Stimulated activated CD4-positive, alpha-beta T cell treated with anti-CD3 and anti-CD28 coated beads, Interleukin-1b, Interleukin-23, amount 100 ng/mL, for 48 hours (primary cell): ENCODE measurements at places on chromosomes 4 and X.

GRCh38 chrX:121000589-121000988 lies 15.0 kb upstream of the CT47A1 start:
- no peak for DNase-seq

- no peak for DNase-seq
These were observed 28.7 kb downstream of the RAB28 start for GRCh38 chr4:13455411-13455810.

- no peak for DNase-seq
These were observed 46.9 kb downstream of the ANTXR2 start for GRCh38 chr4:80026100-80026499.

DNA sequence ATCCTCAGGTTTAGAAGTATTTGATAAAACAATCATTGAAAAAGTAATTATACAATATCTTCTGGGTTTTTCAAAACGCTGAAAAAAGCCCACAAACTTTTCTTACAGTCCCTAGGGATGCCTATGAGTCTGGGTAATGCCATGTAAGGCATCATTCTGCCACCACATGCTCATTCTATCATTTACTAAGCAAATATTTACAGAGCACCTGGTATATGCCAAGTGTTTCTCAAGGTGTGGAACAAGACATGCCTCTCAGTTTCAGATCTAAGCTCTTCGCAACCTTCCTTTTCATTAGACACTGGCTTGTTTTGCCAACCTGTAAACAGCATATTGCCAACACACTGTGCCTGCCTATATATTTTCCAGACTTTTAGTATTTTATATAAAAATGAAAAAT lies 17.7 kb downstream of the MID1 start:
- DNase-seq = no peak

DNA sequence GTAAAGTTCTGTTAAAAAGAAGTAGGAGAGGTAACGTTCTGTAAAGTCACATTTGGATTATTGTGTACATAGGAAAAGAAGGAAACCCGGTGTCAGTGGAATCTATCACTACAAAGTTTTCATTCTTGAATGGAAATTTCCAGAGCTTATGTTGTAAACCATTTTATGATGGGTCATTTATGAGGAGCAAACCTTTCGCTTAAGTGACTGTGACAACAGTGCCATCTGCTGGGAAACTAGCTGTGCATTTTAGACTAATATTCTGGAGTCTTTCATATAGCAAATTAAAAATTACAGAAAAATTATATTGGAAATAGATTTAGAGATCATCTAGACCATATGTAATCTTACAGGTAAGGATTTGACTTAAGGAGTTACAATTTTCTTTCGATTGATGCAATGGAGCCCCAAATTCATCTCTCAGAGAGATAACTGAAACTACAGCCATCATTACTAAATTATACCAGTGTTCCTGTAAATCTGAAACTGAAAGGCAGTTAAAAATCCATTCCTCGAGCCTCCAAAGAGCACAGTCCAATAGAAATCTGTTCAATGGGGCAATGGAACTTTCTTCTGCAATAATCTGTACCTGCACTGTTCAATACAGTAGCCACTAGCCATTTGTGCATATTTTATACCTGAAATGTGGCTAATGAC lies 26.9 kb downstream of the ASB9 start:
- peak; percentile 18 for DNase-seq

DNA sequence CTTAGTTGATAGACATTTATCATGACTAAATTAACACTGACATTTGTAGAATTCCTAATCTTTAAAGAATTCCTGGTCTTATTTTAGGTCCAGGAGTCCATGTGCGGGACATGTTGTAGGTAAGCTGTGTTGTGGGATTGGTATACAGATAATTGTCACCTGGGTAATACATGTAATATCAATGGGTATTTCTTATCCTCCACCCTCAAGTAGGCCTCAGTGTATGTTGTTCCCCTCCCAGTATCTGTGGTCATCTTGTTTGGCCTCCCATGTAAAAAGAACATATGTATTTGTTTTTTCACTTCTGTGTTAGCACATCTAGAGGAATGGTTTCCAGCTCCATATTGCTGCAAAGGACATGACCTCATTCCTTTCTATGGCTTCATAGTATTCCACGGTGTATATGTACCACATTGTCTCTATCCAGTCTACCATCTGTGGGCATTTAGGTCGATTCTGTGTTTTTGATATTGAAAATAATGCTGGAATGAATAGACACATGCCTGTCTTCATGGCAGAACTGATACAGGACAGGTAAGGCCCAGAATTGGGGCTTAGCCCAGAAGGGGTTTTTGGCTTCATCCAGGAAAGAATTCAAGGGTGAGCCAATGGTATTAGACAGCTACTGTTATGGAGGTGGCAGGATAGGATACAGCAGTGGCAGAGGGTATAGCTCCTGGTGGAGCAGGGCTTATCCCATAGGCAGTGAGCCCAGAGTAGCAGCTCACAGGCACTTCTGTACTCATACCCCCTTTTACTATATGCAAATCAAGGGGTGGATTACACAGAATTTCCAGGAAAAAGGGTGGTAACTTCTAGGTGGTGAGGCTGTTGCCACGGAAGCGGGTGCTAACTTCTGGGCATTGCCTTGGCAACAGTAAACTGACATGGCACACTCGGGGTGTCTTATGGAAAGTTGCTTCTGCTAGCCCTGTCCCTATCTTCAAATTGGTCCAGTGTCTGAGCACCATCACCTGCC lies 66.1 kb upstream of the WDR1 start:
- DNase-seq = peak; percentile 9
